ENCODE measurements at places on chromosomes 13 and 19. TPM values are rescaled to one million over a fixed set of nuclear protein-coding genes. Genes with fewer than 3 reads are reported as not detected.

The URAD gene
- not detected for total RNA-seq

The PRODH2 gene
- not detected for total RNA-seq

The KXD1 gene
- total RNA-seq, result 93.1 TPM

The CEACAM6 gene
- not detected for total RNA-seq

The CEACAM4 gene
- total RNA-seq, result not detected

The DACT3 gene
- total RNA-seq, result 15.5 TPM

The CPB2 gene
- not detected for total RNA-seq

The TNFRSF19 gene
- 117 TPM for total RNA-seq

The TMEM147 gene
- total RNA-seq, result 56.6 TPM

The DZIP1 gene
- 52.7 TPM for total RNA-seq
